ENCODE measurements at places on chromosomes 4 and X.
A peak's percentile ranks its signal among the peaks of the same experiment; 100 is the strongest.

DNA sequence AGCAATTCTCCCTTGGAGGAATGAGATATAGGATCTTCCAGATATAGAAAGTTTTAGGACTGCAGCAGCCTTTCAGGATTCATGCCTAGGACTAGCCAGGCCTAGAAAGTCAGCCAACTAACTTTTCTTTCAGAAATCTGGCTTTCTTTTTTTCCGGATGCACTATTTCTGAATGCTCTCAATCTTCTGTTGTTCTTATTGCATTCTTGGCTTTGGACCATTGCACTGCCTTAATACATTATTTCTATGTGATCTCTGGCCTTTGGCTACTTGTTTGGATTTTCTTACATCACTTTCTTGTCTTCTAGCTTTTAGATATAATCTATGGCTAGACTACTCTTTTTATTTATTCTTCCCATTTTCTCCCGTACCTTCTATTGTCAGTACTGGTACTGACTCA, 813.1 kb upstream of the HTR2C start:
- DNase-seq, result no peak

- no peak for DNase-seq
Observed at GRCh38 chrX:47234583-47234982, 1.8 kb downstream of the USP11 start.

DNA sequence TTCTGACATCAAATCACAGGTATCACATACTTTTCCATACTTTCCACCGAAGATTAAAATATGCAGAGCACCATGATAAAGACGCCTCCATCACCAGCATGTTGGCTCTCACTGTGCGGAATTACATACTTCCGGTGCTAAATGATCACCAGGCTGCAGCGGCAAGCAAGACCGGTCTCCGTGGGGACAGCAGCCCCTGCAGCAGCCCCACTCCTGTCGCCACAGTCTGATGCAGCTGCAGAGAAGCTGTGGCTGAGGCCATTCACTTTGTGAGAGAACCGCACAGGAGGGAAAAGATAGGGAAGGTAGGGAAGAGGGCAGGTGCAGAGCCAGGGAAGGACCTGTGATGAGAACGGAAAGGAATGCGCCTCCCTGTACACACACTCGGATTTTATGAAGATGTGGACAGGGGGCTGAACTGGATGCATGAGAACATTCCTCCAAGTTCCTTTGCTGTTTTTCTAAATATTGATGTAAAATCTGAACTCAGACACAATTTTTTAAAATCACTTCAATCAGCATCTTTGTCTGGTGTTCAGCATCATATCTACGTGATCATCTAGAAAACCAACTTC, 38.3 kb downstream of the AFAP1 start:
- DNase-seq, result peak; percentile 35

- DNase-seq, result no peak
Observed at GRCh38 chr4:77176640-77177039, 19.6 kb downstream of the CCNG2 start.

GRCh38 chr4:124019749-124020549, 623.4 kb downstream of the SPRY1 start:
- no peak for DNase-seq

GRCh38 chr4:151184523-151185458, 85.4 kb downstream of the RPS3A start:
- no peak for DNase-seq

DNA sequence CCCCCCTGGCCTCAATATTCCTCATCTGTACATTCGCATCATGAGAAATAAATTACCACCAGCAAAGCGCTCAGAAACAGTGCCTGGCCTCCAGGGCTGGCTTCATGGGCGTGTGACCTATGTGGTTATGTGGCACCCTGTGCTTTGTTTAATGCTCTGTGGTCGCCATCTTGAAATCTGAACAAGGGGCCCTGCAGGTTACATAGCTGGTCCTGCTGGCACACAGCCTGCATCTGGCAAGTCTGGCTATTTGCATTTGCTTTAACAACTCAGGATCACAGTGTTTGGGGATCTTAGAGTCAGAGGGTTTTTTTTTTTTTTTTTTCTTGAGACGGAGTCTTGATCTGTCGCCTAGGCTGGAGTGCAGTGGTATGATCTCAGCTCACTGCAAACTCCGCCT, 9.9 kb downstream of the FOXP3 start:
- no peak for DNase-seq

GRCh38 chr4:105677709-105678108, 30.8 kb downstream of the INTS12 start:
- no peak for DNase-seq

GRCh38 chrX:140923118-140923517, 79.3 kb upstream of the SPANXB1 start:
- DNase-seq, result no peak

DNA sequence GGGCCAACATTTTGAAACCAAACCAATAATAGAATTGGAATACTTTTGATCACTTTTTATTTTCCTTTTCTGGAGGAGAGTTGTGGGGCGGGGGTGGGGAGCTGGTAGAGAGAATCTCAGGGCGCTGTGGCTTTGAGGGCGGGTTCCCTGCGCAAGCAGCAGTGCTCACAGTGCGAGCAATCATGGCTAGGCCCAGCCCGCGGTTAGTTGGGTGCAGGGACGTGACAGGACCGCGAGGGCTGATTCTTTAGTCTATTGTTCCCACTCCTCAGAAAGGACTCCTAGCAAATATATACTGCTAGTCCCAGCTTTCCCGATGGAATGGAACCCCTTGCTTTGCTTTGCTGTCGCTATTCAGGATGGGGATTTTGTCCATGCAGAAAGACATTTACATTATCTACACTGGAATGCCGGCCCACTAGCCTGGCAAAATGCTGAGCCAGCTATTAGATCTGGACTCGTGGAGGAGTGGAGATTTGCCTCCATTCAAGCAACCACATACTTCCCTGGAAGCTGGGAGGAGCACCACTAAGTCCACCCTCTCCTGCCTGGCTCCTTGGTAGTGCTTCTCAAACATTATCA, 23.9 kb upstream of the APLN start:
- no peak for DNase-seq

- DNase-seq, result no peak
Observed at GRCh38 chrX:102883491-102883890, 53.6 kb upstream of the RAB40AL start.

DNA sequence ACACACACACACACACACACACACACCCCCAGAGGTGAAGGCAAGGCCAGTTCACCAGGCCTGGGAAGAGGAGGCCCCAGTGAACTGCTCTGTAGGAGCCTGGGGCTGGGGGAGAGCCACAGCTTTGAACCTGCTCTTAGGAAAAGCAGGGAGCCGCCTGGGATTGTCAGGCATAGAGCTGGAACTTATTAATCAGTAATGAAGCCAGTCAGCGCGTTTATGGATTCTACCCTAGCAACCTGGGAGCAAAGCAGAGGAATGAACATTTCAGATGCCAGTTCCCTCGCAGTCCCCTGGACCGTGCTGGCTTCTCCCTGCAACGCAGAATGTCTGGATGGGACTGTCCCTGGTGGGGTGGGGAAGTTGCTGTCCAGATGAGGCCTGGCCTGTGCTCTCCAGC, 45.3 kb upstream of the DDX3X start:
- no peak for DNase-seq

DNA sequence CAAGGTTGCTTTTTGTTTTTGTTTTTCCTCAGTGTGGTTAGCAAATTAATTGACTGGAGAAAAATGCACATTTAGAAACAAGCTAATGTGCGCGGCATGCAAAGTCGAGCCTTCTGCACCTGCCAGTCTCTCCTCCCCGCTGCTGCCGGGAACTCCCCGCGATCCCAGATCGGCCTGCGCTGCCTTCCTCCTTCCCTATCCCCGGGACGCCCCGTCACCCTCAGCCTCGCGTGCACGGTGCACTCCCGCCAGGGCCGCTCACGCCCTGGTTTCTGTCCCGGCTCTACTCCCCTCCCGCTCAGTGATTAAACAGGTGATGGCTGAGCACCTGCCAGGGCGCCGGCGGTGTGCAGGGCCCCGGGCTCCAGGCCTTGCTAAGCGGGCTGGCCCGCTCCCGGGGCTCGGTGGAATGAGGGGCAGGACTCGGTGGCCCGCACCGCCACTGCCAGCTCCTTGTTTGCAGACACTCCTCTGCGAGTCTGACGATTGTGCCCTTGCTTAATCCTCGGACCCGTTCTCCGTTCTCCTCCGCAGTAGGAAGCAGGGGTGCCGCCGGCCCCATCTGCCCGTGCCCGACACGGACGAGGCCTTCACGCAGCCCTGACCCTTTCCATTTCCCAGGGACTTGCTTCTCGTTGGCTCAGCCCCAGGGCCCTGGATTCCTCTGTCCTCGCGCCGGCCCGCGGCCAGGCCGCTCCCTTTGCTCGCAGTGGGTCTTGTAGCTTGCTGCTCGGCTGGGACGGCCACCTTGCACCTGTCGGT, 143.4 kb downstream of the TRIML1 start:
- DNase-seq, result no peak

Measured in NCI-H2081 (cell line).